Stimulated activated effector memory CD8-positive, alpha-beta T cell treated with anti-CD3 and anti-CD28 coated beads, Interleukin-12 subunit alpha, Interleukin-12 subunit beta, amount 100 ng/mL, for 72 hours (primary cell): ENCODE measurements at places on chromosomes 4 and X.

GRCh38 chrX:96682516-96682915 lies 2.1 kb upstream of the DIAPH2 start:
- DNase-seq: no peak

DNA sequence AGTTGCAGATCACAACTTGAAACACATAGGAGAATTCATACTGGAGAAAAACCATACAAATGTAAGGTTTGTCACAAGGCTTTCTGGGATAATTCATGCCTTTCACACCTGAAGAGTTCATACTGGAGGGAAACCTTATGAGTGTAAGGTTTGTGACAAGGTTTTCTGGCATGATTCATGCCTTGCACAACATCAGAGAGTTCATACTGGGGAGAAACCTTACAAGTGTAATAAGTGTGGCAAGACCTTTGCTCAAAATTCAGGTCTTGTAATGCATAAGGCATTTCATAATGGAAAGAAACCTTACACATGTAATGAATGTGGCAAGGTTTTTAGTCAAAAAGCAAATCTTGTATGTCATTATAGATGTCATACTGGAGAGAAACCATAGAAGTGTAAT lies 58.8 kb upstream of the ENPEP start:
- no peak for DNase-seq

DNA sequence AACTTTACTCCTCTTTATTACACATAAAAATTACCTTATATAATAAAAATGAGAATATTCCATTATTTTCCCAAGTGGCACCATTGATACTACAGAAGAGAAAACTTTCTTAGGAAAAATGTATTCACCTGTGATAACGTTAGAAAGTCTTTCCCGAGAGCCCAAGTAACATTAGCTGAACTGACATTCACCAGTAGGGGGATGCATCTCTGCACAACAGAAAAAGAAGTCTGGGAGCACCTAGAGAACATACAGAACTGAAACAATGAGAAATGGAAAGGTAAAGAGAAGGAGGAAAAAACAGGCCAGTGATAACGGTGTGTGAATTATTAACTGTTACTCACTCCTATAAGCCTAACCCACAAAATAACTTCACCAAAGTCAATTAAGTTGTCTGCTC lies 423.3 kb downstream of the CENPC start:
- DNase-seq: no peak

DNA sequence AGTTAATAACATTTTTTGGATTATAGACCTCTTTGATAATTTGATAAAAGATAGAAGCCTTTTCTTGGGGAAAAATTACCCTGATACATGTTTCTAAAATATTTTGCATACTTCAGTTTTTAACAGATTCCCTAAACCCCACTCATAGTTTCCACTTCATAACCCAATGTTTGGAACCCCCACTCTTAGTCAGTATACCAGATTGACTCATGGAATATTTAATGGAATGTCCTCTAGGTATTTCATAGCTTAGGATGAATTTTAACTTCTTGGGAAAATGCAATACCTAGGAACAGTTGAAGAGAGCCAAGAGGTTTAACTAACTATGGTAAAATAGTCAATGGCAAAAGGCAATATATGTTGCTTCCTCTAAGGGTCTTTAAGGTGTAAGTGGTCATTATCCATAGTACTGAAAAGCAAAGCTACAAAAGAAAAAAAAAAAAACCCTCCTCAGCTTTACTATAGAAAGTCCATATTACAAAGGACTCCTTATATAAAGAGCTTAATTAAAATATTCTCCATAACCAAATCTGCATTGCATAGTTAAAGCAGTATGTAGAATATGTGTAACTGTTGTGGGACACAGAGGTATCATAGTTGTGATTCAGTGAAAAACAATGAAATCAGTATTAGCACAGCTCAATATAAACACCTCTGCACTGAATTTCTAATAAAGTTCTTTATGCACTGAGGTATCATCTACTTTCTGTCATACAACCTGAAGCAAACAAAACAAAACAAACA lies 159.9 kb downstream of the PCDH7 start:
- DNase-seq: no peak

- DNase-seq: no peak
These were observed 1039.7 kb downstream of the RAPGEF2 start for GRCh38 chr4:160142579-160142978.

GRCh38 chr4:5693871-5694270 lies 14.5 kb downstream of the EVC2 start:
- no peak for DNase-seq

- DNase-seq: no peak
These were observed 23.7 kb upstream of the CASK start for GRCh38 chrX:41946989-41947612.

DNA sequence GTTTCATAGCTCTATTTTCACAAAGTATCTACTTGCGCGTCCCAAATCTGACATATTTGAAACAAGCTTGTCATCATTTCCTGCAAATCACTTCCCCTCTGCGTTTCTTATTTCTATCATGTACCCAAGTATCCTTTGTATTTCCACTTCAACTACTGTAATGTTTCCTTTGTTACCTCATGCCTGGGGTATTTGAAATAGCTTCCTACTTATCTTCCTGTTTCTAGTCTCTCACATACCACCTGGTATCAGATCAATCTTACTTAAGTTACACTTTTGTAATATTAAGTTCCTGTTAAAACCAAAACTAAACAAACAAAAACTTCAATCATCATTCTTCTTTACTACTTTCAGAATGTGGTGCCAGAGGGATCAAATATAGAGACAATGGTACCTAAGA lies 93.6 kb upstream of the SMAD1 start:
- no peak for DNase-seq

- no peak for DNase-seq
These were observed 166.2 kb downstream of the RAPGEF2 start for GRCh38 chr4:159269116-159269515.

GRCh38 chr4:140887467-140887866 lies 131.3 kb upstream of the TBC1D9 start:
- no peak for DNase-seq

DNA sequence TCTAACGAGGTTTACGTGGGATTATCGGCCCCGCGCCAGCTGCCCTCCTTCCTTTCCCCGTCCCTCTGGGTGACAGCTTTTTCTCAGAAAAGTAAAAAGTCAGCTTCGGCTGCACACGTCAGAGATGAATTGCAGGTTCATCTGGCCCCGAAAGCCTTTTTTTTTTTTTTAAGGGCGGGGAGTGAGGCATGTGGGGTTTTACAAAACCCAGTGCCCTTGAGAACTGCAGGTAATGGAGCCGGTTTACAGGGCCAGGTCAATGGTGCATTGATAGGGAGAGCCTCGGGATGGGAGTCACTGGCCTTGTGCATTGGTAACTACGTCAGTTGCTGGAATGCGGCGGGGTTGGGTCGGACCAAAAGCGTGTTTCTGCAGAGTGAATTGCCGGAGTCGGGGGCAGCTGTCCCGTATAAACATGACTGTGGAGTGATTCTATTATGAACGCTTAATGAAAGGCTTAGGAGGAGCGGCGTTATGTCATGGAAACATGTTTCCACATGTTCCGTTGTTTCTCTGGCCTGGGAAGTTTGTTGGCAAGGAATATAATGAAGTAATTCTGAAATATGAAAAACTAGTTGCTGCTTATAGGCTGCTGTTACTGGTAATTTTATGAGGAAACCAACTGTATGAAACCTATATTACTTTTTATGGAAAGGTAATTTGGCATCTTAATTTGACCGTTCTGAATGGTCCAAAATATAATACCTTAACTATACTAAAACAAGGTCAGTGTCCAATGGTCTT lies 1.1 kb downstream of the HSPA4L start:
- peak; percentile 3 for DNase-seq

- no peak for DNase-seq
These were observed 26.4 kb upstream of the SMIM14 start for GRCh38 chr4:39664828-39665731.
